Left forelimb (tissue), 1 donor: ENCODE measurements at places on chromosomes 12 and 14.
A peak's percentile ranks its signal among the peaks of the same experiment; 100 is the strongest.

DNA sequence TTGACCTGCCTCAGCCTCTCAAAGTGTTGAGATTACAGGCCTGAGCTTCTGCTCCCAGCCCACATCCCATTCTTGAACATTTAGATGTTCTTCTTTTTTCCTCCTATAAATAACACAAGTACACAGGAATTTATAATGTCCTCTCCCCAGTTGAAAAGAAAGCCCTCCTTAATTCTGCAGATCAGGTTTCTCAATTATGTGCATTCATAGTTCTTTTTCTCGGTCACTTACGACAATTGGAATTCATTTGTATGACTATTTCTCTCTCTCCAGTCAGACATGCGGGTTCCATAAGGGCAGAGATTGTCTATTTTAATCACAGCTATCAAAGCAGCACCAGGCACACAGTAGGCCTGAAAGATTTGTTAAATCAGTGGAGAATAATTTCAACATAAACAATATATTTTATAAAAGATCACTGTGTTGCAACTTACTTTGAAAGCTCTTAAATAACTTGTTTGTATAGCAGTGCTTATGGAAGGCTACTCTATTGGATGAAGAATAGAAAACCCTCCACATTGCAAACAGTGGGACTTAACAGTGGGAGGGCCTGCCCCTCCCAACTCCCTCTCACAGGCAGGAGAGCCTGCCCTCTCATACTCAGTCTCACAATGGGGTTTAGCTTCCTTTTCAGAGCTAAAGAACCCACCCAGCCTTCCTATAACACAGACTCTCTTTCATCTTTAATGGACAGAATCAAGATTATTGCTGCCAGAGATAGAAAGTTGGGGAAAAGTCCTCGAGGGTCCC, 84.1 kb upstream of the TRAF3 start:
- no peak for DNase-seq

GRCh38 chr12:2286461-2287131, 233.8 kb downstream of the CACNA1C start:
- no peak for DNase-seq

DNA sequence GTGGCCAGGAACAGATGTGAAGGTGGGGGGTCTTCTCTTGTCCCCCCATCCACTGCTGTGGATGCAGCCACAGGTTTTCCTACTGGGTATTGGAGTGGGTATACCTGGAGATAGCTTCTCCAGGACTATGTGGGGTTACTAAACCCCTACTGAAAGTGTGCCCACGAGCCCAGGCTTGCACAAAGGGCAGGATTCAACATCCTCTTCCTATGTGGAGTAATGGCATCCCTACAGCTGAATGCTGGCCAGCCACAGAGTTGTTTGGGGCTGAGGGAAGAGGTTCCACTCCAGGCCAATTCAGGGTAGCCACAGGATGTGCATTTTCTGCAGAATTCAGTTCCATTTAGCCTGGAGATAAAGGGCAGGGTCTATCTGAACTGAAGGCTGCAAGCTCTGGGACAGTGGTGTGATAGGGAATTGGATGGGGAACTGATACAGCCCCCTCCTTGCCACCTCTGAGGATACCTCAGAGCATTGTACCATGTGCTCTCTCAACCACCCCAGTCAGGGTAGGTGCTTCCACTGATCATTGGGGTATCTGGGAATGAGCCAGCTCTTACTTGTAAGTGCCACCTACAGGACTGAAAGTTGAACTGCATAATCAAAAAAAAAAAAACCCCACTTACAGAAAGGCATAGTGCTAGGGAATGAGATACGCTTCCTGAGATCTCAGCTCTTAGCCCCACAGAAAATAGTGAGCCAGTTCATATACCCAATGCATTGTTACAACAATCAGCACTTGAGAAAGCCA, 187.1 kb downstream of the KITLG start:
- DNase-seq = no peak

DNA sequence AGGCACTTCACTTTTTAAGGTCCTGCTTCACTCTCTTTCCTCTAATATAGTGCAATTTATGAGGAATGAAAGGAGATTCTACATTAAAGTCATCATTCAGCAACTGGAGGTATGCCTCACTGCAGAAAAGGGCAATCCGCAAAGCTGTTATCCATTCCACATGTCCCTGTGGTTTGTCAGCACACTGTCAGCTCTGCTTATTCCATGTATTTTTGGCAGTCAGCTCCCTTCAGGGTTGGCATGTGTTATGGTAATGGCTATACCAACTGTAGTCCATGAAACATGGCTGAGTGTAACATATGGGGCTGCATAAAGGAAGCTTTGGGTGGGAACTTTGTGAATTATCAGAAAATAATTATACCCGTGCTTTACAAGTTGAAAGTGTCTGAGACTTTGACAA, 154.1 kb downstream of the GALC start:
- DNase-seq = no peak

DNA sequence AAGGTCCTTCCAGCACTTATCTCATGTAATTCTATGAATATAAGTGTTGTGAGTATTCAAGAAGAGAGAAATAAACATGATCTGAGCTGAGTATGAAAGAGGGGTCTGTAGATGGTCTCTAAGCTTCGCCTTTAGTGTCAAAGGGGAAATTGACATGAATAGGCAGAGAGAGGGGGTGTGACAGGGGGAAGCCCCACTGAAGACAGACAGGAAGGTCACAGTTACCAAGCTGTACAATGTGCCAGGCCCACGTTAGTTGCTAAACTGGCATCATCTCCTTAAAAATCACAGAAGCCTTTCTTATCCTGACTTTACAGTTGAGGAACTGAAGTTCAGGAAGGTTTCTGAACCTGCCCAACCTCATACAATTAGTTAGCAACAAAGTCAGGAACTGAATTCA, 7.6 kb downstream of the ARHGEF40 start:
- DNase-seq = no peak

DNA sequence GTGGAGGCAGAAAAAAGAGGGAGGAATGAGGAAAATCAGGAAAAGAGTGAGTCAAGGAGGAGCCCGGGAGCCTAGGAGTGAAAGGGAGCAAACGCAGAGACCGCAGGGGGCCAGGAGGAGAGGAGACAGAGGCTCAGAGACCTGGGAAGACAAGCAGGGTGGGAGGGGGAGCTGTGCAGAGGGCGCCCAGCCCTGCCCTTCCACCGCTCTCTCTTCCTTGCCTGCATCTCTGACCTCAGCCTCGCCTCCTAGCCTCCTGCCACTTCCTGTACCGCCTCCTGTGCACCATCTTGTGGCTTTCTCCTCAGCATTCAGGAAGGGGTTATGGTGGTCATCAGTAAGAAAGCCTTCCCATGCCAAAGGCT, 1.3 kb downstream of the CLSTN3 start:
- DNase-seq = no peak

- DNase-seq = no peak
Measured at GRCh38 chr14:68630081-68630571, 162.7 kb downstream of the ZFP36L1 start.

DNA sequence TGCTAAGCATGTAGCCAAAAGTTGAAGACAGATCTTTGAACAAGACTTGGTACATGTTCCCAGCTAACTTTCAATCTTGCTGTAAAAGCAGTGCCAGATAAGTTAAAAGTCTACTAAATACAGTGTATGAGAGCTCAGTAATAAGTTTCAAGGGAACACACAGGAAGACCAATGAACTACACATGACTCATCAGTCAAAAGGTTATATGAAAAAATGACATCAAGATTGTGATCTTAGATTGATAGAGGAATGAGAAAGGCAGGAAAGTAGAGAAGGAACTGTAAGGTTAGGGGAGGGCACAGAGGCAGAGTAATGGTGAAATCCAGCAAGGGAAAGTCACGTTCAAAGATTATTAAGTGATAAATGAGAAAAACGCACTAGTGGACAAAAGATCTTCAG, 249.9 kb upstream of the FLRT2 start:
- DNase-seq = no peak

DNA sequence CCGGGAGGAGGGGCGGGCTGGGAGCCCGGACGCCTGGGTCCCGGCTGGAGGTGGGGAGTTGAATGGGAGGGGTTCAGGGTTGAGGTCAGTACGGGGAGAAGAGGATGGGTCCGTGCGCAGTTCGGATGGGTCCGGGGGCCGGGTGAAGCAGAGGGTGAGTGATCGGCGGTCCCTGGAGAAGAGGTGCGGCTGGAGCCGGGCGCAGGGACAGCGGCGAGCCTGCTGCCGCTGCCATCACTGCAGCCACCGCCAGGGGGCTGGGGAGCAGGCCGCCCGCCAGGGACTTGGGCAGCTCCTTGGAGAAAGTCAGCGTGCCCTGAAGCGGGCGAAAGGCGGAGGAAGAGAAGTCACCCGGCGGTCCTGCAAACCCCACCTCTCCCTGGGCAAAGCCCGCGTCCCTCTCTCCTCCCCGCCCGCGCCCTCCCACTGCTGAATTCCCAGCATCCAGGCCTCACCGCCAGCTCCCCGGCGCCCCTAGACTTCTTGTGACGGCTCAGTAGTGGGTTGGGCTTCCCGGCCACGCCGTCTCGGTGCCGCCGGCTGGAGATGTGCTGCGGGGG, 6.0 kb upstream of the GPR84 start:
- DNase-seq = peak; percentile 87

- DNase-seq = no peak
Measured at GRCh38 chr12:14942196-14942931, 4.0 kb upstream of the ERP27 start.

GRCh38 chr12:89789862-89790261, 81.2 kb upstream of the ATP2B1 start:
- DNase-seq = no peak

GRCh38 chr12:8644345-8645248, 18.0 kb downstream of the MFAP5 start:
- no peak for DNase-seq

DNA sequence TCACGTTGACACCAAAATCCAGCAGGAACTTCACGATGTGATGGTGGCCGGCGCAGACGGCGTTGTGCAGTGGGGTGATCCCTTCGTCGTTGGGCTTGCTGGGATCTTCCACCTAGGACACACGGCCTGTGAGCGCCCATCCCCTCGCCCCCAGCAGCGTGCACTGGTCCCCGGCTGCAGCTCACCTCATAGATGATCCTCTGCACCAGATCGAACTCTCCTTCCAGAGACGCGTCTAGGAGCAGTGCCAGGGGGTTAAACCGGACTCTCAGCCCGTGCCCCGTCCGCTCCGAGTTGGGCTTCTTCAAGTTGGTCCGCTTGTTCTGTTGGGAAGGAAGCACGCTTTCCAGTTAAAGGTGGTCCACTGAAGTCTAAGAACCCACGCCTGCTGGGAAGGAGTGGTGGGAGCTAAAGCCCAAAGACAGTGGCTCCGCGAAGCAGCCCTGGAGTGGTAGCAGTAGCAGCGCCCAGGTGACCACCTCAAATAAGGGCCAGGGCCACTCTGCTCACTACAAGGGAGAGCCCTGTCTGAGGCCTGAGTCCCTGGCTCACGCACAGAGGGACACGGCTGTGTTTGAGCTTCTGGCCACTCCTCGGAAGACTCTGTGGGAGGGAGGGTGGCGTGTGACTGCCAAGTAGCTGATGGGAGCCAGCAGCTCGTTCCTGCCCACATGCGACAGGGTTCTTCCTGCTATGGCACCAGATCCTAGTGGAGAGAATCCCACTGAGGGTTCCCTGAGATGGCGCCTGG, 23.3 kb downstream of the ZFYVE21 start:
- peak; percentile 53 for DNase-seq

GRCh38 chr14:75459099-75459741, 31.4 kb downstream of the JDP2 start:
- no peak for DNase-seq

DNA sequence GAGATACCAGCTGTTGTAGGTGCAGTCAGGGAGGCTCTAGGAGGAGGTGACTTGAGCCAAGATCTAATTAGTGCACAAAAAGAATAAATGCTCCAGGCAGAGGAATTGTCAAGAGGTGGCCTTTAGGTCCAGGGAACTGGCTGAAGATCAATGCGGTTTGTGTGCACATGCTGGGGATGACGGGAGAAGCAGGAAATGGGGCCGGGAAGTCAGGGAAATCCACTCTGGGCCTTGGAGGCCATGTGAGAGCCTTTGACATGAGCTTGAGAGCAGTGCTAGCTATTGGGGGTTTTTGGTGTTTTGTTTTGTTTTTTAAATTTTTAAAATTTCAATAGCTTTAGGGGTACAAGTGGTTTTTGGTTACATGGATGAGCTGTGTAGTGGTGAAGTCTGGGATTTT, 67.4 kb downstream of the MVK start:
- DNase-seq = no peak

- DNase-seq = no peak
Measured at GRCh38 chr14:99815696-99816095, 22.5 kb downstream of the EML1 start.

DNA sequence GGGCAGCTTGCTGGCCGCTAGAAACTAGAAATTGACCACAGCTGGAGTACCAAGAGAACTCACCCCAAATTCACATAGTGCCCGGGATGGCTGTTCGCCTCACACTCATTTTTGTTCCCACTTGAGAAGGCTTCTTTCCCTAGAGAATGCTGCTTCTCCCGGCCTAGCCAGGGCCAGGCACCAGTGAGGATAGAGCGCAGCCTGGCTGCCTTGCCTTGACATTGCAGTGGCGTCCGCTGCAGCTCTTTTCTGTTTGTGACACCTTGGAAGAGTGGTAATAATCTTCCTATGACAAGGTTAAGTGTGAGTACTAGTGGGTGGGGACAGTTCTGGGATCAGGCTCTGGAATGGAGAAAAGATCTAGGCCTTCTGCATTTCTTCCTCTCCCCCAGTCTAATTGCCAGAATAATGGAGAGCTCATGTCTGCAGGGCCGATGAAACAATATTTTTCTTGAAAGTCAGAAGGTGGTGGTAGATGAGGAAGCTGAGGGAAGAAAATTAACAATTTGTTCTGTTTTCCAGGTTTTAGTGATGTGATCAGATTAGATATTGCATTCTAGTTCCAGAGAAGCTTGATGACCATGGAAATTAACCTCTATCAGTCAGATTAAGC, 3.7 kb downstream of the TMEM253 start:
- DNase-seq = no peak

DNA sequence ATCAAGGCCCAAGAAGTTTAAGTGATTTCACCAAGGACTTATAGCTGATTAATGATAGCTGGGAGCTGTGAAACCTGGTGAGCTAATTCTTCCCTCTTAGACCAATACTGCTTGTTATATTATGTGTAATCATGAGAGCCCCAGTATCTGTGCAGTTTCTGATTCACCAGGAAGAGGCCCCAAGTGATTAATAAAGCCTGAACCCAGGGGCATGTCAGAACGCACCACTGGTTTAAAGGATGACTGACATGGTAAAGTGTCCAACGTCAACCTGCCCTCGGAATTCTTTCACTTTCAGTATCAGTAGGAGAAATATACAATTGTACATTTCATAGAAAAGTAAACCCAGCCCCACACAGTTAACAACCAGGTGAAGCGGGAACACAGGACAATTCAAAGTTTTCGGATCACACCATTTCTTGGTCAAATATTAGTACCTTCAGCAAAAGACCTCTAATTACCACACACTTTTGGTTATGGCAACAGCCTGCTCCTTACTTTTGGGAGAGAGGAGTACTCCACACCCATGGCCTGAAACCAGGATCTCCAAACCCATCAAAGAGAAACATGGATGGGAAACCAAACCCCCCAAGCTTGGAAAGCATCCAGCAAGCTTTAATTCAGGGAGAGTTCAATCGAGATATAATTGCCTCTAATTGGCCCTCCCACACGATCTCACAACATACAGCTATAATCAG, 28.5 kb downstream of the TMCC3 start:
- no peak for DNase-seq

- no peak for DNase-seq
Measured at GRCh38 chr12:121190523-121191031, 19.4 kb upstream of the P2RX4 start.
